ENCODE measurements at places on chromosomes 3 and 15.
A peak's percentile ranks its signal among the peaks of the same experiment; 100 is the strongest.

- DNase-seq: peak; percentile 87
Measured at GRCh38 chr3:157159037-157159761, 748 bp downstream of the CCNL1 start.

DNA sequence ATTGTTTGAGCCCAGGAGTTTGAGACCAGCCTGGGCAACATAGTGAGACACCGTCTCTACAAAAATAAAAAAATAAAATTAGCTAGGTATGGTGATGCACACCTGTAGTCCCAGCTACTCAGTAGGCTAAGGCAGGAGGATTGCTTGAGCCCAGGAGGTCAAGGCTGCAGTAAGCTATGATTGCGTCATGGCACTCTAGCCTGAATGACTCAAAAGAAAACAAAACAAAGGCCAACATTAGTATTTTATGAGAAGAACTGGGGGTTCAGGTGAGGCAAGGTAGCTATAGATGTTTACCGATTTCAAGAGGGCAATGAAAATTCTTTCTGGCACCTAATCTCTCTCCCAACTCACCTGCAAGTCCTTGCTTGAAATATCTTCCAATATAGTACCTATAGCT is 77.2 kb downstream of the GREM1 start:
- no peak for DNase-seq

- no peak for DNase-seq
Measured at GRCh38 chr15:33161209-33161608, 33.3 kb downstream of the FMN1 start.

- DNase-seq: no peak
Measured at GRCh38 chr3:196985954-196986885, 17.6 kb upstream of the PIGZ start.

DNA sequence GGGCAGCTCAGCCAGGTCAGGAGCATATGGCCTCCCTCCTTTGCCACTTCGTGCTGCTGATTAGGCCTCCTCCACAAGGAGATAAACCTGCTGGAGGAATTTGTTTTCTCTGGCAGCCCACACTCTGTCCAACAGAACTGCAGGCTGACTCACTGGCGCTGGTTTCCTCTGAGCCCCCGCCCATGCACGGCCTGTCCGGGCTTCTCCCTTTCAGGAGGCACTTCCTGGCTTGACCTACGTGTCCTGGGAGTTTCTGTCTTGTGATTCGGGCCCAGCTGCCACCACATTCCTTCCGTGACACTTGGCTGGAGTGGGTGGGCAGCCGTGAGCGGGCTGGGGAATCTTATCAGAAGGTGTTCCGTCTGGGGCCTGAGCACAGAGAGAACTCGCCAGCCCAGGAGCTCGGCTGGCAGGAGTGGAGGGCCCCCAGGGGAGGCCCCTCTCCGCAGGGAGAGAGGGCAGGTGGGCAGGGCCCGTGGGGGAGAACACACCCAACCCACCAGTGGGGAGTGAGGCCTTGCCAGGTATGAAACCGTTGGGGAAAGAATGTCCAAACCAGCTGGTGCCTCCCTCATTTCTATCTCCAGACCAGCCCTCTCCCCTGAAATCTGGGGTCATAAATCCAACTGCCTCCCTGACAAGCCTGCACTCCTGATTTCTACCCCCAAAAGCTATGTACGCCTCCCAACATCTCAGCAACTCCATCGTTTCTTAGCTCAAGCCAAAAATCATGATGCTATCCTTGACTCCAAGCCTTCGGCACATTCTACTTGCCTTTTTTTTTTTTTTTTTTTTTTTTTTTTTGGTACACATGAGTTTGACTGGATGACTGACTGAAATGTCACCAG is 110.6 kb upstream of the MEF2A start:
- no peak for DNase-seq

DNA sequence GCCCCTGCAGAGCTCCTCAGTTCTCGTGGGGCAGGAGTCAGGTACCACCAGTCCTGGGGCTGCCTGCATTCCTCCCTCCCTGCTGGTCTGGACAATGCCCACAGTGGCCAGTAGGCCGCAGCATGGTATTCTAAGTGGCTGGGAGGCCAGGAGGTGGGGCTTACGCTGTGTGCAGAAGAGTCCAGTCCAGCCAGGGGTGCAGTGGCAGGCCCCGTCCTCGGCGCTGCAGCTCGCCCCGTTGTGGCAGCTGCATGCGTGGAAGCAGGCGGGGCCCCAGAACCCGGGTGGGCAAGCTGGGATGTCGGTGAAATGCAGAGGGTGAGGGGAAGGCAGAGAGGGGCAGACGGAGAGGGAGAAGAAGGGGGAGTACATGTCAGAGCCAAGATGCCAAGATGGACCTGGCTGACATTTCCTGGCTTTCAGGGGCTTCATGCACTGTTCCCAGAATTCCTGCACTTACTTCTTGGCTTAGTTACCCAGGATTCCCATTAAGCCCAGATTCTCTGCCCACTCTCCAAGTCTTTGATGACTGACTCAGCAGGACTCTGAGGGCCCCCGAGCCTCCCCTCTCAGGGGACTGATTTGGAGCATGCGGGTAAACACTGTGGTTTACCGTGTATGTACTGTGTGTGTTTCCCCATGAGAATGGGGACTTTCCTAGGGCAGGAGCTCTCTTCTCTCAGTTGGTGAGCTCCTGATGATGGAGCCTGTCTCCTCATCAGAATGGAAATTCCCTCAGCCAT is 47.5 kb downstream of the RAB11A start:
- peak; percentile 63 for DNase-seq

- no peak for DNase-seq
Measured at GRCh38 chr3:139326707-139327106, 17.1 kb upstream of the MRPS22 start.

Data from naive B cell (primary cell).